ENCODE measurements at places on chromosomes 5 and 9.

GRCh38 chr5:119949426-119949999 is 320.2 kb downstream of the FAM170A start:
- no peak for DNase-seq

DNA sequence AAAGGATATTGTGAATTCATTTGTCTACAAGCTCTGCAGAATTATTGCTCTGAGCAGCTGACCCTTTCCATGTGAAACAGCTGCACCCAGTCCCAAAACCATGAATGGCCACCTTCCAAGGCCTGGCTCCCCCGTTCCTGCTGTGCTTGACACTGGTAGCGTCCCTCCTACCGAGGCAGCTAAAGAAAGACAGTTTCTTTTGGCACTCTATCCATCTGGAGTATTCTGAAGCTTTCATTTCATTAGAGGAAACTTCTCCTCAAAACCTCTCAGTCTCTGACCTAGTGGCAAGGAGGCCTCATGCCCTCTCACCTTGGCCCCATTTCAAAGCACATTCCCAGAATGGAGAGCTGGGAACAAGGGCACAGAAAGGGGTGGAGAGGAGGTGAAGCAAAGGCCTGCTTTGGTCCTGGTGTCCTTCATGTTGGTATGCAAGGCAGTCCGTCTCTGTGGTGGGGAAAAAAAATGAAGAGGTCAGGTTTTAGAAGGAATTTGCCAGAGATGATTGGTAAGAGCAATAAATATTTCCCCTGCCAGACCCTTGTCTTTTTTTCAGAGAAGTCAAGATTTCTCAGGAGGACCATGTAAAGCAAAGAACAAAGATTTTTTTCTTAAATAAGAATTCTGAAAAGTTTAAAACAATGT is 232.0 kb downstream of the RFK start:
- no peak for DNase-seq

- no peak for DNase-seq
These were observed 576.2 kb upstream of the CLINT1 start for GRCh38 chr5:158435161-158435616.

DNA sequence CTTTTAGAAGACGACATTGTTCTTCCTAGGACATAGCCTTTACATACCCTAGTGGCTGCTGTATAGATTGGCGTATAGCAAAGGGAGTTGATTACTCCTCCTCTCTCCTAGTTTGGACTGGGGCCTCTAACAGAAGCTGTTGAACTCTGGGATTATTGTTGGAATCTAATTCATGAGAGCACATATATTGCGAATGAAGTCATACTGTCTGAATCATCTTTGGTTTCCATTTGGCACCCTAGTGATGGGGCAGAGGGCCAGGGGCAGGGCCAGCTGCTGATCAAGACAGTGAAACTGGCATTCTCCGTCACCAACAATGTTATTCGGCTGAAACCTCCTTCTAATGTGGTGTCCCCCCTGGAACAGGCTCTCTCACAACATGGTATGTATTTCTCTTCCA is 40.3 kb downstream of the NUP188 start:
- DNase-seq, result no peak

DNA sequence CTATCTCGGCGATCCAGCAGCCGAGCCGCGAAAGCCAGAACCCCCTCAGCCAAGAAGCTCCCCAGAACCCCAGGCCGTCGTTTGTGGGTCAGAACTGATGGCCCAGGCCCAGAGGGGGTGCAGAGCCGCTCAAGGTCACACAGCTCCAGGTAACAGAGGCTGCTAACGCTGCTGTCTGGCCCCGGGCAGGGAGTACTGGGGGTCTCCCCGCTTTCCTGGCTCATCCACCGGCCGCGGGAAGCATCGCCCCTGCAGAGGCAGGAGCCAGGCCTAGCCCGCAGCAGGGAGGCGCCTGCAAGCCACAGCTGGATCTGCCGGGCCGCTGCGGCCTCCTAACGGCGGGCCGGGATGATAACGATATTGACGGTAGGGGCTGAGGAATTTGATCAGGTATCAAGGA is 39.4 kb upstream of the CTSV start:
- no peak for DNase-seq

GRCh38 chr5:141611289-141611688 is 7.5 kb downstream of the DIAPH1 start:
- DNase-seq, result no peak

GRCh38 chr9:131394464-131395156 is 724 bp downstream of the PRRC2B start:
- peak; percentile 69 for DNase-seq

- DNase-seq, result no peak
These were observed 73.7 kb downstream of the SLC38A9 start for GRCh38 chr5:55638455-55638854.

- DNase-seq, result no peak
These were observed 76.4 kb downstream of the ACER2 start for GRCh38 chr9:19485193-19485592.

- DNase-seq, result peak; percentile 35
These were observed 99.0 kb downstream of the OLFM1 start for GRCh38 chr9:135186248-135187164.

DNA sequence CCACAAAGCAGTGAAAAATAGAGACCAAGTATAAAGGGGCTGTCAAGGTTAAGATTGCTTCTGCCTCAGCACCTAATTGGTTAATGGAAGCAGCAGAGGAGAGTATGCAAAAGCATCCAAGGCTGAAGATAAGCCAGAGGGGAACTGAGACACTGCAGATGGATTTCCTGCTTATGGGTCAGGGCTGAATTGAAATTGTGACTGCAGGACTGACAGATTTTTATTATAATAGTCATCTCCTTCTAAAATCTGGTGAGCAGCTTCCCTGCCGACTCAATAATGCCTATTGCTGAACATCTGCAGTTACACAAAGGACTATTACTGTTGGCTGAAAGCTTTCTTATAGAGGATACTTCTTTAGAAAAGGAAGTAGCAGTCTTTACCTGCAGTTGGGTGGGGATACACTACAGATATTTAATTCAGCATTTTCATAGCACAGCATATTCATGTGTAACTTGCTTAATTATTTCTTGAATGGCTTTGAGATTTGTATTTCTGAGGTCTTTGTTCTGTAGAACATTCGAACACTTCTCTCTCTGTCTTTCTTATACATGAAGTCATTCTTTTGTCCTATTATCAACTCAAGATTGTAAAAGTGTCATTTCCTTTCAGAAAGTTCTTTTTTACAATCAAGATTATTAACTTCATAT is 363.0 kb upstream of the RIOK2 start:
- DNase-seq, result no peak

DNA sequence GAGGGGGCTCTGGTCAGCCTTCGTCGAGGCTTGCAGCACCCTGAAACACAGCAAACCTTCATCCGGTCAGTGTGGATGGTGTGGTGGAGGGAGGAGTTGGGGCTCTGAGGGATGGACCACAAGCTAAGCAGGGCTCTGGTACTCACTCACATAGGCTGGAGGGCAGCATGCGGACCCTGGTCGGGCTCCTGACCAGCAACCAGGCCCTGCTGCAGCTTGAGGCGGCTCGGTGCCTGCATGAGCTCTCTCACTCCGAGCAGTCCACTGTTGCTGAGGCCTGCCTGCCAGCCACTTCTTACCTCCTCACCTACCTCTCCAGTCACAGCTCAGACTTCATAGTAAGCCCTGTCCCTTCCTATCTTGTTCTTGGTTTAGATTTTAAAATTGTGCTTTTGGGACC is 2.5 kb downstream of the TMCO6 start:
- no peak for DNase-seq

- DNase-seq, result no peak
These were observed 91.9 kb downstream of the TMEM215 start for GRCh38 chr9:32875242-32875641.

DNA sequence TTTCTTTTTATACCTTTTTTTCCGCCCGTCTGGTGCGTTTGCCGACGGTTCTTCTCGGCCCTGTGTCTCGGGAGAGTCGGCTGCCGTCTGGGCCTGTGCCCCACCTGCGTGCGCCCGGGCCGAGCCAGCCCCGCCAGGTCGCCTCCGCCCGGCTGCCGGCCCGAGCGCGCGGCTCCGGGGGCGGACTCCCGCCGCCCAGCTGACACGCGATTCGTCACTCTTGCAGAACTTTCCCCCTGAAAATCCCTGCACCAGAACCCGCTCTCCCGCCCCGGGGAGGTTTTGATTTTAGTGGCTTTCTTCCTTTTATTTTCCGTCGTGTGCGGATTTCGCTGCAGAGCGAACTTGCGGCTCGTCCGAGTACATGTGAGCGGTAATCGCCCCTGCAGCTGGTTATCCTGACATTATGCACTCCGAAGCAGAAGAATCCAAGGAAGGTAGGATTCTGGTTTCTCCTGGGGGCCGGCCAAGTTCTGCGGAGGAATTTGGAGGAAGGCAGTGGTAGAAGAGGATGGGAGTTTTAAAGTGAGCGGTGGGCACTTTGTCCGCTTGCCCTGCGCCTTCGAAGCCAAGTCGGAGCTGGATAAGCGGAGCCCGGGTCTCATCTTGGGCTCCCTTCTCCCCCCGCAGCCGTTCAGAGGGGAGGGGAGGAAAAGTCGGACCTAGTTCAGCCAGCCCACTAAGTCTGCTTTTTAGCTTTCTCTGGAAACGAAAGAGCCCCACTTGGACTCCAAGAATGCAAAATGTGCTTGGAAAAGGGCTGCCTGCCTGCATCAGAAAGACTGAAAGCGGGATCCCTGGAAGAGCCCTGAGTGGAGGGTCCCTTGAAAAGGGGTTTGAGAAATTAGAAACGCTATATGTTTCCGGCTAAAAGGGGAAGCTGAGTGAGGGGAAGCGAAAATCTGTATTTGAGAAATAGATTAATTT is at the start of gene TNFAIP8:
Gene TNFAIP8, plus strand, starts transcription at position 335 of the 927 bp plus-strand sequence. Its CDS starts 72 bp downstream, at position 407.
- peak; percentile 44 for DNase-seq

- no peak for DNase-seq
These were observed 100.4 kb upstream of the DAP start for GRCh38 chr5:10861423-10861790.

DNA sequence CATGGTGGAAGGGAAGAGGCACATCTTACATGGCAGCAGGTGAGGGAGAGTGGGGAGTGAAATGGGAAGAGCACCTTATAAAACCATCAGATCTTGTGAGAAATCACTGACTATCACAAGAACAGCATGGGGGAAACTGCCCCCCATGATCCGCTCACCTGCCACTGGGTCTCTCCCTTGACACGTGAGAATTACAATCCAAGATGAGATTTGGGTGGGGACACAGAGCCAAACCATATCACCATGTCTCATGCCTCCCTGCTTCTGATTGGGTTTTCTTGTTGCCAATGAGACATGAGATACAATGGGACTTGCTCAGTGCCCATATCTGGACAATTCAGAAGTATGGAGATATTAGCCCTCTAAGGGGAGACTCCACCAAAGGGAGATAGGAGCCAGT is 97.4 kb downstream of the TARS1 start:
- DNase-seq, result no peak

GRCh38 chr5:29017501-29017900 is 1979.1 kb upstream of the CDH9 start:
- DNase-seq, result no peak

DNA sequence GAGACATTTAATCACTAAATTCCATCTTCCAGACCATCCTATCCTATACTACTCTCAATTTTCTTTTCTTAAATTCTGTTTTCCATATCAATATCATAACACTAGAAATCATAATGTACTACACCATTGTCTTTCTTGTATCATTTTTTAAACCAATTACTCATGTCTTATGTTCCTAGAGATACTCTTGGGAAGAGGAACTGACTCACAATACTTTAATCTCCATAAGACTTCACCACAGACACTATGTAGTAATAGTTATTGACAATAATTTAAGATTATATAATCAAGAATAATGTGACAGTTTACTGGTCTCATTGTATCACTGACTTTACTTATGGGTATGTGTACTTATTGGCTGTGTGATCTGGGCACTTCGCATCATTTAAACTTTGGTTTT is 43.8 kb downstream of the PCDHGC5 start:
- DNase-seq, result no peak

DNA sequence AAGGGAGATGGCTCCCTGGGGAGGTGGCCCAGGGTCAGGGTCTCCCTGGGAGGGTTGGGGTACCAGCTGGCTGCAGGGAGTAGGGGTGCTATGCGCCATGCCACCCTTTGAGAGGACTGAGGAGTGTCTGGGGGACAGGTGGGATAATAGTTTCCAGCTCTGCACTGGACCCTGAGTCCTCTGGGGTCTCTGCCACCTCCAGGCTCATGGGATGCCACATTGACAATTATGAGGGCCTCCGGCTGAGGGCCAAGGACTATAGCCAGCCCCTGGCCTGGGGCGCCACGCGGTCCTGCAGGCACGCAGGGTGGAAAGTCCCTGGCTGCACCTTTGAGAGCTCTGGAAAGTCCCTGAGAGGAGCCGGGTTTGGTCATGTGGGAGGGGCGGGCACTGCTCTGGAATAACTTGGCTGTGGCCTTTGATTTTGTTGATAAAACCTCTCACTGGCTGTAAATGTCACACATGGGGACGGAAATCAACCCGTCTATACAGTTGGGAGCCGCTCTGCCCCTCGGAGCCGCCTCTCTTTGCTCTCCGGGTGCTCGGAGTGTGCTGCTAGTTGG is 16.0 kb downstream of the TRAF2 start:
- DNase-seq, result peak; percentile 83

GRCh38 chr5:151686674-151687407 is at the start of gene SPARC:
Gene SPARC, minus strand, starts transcription at chr5:151686915. Its CDS starts 10,727 bp downstream, at chr5:151676188.
- DNase-seq, result peak; percentile 21

DNA sequence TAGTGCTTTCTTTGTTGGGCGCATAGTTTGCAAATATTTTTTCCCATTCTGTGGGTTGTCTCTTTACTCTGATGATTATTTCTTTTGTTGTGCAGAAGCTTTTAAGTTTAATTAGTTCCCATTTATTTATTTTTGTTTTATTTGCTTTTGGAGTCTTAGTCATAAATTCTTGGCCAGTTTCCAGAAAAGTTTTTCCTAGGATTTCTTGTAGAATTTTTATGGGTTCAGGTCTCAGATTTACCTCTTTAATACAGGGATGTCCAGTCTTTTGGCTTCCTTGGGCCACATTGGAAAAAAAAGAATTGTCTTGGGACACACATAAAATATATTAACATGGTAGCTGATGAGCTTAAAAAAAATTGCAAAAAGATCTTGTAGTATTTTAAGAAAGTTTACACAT is 122.0 kb downstream of the WDR70 start:
- no peak for DNase-seq

DNA sequence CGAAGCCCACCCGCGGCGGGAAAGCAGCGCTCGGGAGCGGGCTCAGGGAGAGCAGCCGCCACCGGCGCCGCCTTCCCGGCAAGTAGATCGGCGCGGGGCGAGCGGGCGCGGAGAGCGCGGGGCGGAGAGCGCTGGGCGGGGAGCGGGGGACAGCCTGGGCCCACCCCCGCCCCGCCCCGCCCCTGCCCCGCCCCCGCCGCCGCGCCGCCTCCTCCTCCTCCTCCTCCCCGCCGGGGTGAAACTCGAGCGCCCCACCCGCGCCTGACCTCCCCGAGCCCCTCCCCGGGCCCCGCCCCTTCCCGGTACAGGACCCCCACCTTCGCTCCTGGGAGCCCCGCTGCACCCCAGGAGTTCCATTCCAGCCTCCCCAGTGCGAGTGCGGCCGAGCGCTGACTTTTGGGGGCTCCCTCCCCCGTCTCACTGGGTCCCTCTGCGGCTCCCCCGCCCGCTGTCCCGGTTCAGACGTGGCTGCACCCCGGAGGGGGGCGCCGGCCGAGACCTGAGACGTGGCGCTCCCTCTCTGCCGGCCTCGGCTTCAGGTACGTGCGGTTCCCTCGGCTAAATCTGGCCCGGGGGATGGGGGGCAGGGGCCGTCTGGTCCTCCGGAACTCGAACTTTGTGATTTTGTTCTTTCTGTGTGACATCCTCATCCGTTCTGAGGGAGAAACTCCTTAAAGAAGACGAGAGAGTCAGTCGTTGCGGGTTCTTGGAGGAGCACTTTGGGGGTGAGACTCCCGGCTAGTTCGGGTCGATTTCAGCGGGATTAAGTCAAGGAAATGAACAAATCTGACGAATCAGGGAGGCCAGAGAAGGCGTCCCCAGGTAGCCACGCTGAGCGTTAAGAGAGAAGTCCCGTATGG is at the start of gene SEMA5A:
Gene SEMA5A, minus strand, starts transcription at position 84 of the 860 bp plus-strand sequence. CDS start 166,129 bp downstream, outside the sequence.
- DNase-seq, result peak; percentile 78
